Right renal cortex interstitium (tissue), 3 donors: ENCODE measurements at places on chromosomes 13 and 19. TPM values are rescaled to one million over a fixed set of nuclear protein-coding genes. Genes with fewer than 3 reads are reported as not detected.

FAM83E gene
- polyA plus RNA-seq = 0.49 TPM

DNA sequence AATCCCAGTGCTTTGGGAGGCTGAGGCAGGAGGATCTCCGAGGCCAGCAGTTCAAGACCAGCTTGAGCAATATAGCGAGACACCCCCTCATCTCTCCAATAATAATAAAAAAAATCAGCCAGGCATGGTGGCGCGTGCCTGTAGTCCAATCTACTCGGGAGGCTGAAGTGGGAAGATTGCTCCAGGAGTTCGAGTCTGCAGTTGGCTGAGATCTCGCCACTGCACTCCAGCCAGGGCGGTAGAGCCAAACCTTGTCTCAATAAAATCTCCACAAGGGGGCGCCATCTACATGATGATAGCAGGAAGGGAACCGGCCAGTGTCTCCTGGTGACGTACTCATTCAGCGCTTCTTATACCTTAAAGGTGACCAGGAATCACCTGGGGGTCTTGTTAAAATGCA, 13.6 kb upstream of the C5AR1 start:
- no peak for DNase-seq

- no peak for DNase-seq
Observed at GRCh38 chr19:3443840-3444694, 36.3 kb downstream of the SMIM24 start.

C2CD4C gene
- 1.1 TPM for polyA plus RNA-seq

GRCh38 chr19:2627855-2628254, 74.6 kb downstream of the GNG7 start:
- DNase-seq = no peak

GRCh38 chr13:45951166-45951565, 99.6 kb upstream of the SIAH3 start:
- no peak for DNase-seq

GRCh38 chr19:51326216-51327065, 15.0 kb downstream of the IGLON5 start:
- DNase-seq = no peak

LILRB4 gene
- 1.2 TPM for polyA plus RNA-seq

GRCh38 chr19:19224852-19225494, 13.2 kb downstream of the NCAN start:
- DNase-seq = no peak

KLK11 gene
- polyA plus RNA-seq = 0.24 TPM

TSC22D1 gene
- 239 TPM for polyA plus RNA-seq

DNA sequence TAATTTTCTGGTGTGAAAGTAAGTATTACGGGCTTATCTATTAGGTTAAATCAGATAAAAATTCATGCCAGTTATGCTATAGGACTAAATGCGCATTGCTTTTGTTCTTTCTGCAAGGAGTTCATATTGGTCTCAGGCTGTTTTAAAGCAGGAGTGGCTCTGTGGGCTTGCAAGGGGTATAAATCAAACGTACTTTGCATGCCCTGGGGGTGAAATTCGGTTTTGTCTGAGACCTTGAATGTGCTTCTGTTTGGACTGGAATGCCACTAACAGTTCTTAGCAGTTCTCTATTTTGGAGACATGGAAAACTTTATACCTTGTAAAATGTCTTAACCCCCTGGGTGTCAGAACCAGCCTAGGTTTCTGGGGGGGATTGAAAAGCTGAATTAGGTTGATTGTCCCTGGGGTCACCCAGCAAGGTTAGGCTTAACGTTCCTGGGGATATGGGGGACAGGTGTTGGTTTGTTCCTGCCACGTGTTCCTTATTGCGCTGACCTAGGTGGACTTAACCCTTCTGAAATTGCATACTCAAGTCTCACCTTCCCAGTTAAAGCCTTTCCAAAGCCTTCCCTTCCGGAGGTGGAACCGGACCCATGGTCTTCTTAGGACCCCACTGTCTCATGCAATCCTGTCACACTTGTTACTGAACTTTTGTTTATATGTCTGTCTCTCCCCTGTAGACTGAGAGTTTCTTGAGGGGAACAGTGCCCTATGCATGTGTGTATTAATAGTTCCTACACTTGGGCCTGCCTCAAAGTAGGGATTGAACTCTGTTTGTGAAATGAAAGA, 182.2 kb downstream of the LMO7 start:
- DNase-seq = no peak

SRRM5 gene
- polyA plus RNA-seq = 0.59 TPM

DNA sequence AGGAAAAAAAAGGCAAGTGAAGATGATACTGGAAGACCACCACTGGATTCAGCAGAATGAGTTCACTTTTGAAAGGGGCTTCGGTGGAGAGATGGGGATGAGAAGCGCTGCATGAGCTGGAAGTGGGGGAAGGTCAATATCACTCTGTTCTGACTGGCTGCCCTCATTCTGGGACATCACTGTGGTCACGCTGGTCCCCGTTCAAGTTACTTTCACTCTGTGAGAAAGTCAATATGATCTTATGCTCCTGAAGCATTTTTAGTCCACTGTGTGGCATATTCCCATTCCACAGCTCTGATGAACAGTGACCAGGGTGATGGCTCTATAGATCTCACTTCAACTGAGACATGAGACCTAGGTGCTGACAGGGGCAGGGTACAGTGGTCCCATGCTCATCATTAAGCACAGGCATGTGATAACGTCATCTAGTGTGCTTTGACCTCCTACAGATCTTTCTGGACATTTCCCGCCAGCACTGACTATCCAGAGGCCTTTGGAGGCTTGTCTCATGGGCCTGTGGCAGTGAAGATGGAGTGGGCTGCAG, 40.2 kb upstream of the GPR183 start:
- no peak for DNase-seq

GRCh38 chr13:53105890-53106289, 77.3 kb downstream of the OLFM4 start:
- DNase-seq = no peak

DNA sequence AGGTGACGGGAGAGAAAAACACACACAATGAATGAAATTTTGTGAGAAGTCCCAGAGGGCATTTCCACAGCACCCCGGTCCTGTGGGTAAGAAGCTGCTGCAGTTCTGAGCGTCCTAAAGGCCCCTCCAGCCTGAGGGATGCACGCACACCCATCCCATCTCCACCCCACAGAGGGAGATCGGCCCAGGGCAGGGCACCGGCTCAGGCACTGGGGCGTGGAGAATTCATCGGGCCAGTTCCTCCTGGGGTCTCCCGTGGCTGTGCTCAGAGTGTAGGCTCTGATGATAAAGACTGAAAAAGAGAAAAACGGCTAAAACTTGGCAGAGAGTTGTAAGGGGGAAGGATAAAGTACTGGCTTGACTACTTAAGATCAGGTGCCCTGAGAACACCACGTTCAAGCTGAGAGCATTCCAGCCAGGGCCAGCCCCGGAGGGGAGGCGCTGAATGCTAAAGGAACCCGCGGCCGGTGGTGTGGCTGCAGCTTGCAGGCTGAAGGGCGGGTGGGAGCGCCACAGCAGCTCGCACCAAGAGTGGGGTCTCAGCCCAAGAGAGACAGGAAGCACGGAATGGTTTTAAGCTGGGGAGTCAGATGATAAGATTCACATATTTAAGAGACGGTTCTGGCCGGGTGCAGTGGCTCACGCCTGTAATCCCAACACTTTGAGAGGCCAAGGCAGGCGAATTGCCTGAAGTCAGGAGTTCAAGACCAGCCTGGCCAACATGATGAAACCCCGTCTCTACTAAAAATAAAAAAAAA, 121.9 kb upstream of the SPACA7 start:
- DNase-seq = no peak

DNA sequence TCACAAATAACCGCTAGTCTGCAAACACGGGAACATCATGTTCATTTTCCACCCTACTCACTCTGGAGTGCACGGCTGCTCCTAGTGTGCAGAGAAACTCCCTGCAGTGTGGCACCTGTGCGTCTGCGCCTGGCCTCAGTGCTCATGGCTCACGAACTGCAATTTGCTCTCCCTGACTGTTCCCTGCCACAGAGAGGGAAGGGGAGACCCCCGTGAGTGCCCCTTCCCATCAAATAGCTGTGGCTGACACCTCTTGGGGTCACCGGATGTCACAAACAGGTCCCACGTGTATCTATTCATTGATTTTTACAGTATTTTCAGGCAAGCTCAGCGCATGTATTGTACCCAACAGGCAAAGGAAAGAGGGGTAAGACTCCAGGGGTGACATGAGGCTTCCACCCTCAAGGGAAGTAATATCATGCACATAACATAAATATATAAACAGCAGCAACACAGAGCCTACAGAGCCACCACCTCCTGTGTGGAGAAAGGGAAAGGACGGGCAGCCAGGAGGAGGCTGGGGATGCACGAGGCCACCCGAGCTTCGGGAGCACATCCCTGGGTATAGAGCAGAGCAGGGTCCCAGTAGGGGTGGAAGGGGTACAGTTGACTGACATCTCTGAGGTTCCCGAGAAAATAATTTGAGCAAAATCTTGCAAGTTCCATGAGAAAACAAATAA, 140.3 kb upstream of the SOX1 start:
- DNase-seq = no peak

- DNase-seq = no peak
Observed at GRCh38 chr19:38912600-38913514, 871 bp upstream of the CCER2 start.

DNA sequence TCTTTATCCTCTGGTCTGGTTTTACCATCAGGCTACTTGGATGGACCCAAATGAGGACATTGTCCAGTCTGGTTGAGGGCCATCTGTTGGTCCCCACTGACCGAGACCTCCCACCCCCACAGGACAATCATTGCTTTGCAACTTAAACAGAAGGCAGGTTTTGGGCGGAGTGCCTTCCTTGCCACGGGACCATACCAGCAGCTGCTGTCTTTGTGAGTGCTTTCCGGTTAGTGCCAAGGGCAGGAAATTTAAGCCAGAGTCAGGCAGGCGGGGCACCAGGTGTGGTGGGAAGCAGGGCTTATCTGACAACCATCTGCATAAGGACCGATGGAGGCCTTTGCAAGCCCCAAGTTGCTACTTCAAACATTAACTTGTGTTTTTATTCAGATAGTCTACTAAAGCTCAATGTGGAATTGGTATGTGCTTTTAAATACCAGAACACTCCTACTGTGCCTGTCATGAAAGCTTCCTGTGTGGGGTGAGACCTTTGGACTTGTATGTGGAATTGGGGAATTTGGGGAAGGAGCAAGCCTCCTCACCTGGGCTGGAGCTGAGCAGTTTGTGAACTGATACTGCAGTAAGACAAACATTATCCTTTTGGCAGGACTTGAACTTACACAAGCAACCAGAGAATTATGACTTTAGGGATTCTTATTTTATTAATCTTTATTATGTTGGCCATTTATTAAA, 39.3 kb upstream of the UBE2L5 start:
- DNase-seq = no peak

DNA sequence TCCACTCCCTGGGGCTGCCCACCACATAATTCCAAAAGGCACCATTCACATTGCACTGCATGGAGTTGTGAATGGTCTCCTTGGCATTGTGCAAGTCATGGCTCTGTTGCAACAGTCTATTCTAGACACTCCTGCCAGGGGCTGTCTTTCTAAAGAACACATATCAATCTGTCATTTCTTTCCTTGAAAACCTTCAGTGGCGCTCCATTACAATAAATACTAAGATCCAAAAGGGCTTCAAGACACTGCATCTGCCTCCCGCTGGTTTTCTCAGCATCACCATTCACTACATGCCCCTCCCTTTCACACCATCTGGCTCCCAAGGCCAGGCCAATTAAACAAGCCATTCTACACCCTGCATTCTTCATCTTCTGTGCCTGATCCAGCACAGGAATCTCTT, 32.2 kb upstream of the TM9SF2 start:
- no peak for DNase-seq

DNA sequence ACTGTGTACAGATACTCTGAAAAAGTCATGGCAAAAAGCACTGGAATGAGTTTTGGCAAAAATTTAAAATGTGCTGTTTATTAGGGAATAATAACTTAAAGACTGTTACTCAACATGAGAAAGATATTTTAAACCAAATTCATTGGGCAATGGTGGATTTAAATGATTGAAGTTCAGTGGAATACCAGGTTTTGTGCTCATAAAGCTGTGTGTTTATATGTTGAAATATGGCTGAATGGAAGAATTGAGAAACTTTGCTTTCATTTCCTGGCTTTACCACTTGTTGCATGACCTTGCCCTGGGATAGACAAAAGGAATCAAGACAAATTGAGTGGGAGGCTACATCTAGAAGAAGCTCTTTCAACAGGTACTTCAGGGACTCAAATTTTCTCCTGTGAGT, 246.4 kb downstream of the GPC5 start:
- DNase-seq = no peak

DNA sequence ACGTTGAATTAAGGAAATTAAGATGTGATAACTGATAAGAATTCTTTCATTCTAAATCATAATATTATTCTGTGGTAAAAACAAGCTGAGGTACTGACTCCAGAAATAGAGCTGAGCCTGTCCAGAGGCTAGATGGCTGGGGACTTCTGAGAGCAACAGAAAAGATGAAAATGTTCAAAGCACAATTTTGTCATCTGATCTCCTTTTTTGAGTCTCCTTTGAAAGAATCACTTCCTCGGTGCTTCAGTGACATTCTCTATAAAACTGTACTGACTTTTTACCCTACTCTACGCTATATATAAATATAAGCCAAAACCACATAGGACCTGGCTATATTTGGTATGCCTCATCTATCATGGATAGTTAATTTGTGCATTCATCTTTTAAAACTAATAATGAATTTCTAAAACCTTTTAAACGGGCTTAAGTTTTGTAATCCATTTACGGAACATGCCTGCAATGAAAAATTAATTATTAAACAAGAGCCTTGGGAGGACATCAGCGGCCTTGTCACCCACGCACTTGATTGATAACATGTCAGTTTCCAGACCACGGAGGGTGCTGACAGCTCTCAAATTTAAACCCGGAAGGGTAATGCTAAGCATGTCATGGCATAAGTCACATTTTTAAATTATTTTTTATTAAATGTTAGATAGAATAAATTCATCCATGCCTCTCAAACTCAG, 235.5 kb downstream of the PCDH9 start:
- no peak for DNase-seq

CCNA1 gene
- polyA plus RNA-seq = 0.61 TPM

TRPC4 gene
- polyA plus RNA-seq = 4.9 TPM

NXNL1 gene
- not detected for polyA plus RNA-seq
